RPMI8226 (cell line): ENCODE measurements at places on chromosomes 11 and 22.

DNA sequence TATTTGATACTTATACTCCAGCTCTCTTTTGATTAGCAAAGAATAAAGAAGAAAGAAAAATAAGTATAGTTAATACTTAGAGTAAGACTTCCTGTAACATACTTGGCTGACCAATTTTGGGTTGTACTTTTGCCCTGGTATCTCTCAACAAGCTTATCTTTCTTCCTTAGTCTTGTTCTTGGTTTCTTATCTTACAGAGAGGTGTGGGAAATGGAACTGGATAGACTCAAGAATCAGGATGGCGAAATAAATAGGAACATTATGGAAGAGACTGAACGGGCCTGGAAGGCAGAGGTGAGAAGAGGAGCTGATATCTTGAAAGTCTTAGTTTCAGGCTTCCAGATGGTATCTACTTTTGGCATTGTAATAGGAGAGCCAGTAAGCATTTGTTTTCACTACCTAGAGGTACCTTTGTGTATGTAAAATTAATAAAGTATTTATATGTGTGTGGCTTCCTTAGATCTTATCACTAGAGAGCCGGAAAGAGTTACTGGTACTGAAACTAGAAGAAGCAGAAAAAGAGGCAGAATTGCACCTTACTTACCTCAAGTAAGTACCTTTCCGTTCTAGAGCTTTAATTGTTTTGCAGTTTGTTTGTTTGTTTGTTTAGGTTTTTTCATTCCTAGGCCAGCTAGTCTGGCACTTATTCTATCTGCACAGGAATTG lies 11.3 kb upstream of the BACE1-AS start:
- DNase-seq: no peak

GRCh38 chr11:75767228-75767572 lies 1.4 kb upstream of the DGAT2 start:
- DNase-seq: no peak

DNA sequence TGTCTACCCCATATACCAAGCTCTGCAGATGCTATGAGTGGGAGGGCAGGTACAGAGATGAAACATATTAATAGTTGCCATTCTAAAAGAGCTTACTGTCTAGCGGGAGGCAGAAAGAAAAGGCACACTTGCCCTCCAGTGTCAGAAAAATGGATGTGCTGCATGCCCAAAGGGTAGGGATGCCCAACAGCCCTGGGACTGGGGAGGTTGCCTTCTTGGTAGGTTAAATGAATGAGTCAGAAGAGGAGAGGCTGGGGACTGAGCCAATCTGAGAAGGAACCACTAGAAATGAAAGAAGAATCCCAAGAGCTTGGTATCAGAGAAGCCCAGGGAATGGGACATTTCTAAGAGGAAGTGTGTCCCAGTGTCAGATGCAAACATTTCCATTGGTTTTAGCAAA lies 1.2 kb downstream of the BIRC3 start:
- peak; percentile 30 for DNase-seq

DNA sequence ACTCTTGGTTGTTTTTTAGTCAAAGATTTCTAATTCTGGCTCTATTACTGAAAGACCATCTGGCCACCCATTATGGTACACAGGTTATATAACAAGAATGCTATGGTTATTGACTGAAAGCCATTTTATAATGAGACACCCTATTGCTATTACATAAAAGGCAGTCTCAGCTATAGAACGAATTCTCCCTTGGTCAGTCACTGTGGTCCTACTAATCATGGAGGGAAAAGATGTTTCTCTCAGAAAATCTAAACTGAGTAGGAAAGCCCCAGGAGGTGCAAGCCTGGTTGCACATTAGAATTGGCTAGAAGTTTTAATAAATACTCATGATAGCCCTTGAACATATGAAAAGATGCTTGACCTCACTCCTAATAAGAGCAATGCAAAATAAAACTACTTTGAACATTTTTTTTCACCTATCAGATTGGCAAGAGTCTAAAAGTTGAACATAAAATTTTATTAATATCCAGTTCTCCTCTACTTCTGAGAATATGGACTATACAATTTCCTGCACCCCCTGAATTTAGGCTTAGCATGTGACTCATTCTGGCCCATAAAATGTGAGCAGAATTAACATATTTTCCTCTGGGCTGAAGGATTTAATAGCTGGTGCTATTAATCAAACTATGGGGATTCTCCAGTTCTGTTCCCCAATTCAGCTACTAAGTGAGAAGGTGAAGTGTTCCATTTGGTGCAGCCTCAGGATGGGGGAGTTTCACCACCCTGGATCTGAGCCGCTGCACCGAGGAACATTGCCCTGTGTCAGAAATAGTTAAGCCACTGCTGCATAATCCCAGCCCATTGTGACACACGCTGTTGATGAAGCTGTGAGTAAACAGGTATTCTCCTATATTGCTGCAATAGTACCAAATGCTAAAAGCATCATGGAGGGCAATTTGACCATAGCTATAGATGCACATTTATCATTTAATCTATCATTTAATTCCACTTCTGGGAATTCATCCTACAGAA lies 11.5 kb upstream of the CRKL start:
- DNase-seq: no peak

- DNase-seq: peak; percentile 24
Measured at GRCh38 chr11:130037058-130037457, 32.6 kb upstream of the APLP2 start.

DNA sequence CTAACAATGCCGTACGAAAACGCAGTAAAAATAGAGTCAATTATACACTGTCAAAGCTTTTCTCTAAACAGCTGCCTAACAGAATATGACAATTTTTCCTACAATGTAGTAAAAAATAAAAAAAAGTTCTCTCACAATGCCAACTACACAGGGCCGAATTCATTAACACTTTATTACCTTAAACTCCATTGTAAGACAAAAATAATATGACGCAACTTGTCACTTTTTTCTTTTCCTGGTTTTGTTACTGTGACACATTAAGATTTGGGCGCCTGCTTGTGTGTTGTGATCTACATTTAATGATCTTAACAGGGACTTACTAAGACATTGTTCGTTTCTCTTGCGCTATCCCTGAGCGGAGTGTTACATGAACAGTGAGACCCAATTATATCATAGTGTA lies 204.1 kb downstream of the INSC start:
- no peak for DNase-seq

GRCh38 chr11:30801357-30801756 lies 215.2 kb upstream of the MPPED2 start:
- no peak for DNase-seq

DNA sequence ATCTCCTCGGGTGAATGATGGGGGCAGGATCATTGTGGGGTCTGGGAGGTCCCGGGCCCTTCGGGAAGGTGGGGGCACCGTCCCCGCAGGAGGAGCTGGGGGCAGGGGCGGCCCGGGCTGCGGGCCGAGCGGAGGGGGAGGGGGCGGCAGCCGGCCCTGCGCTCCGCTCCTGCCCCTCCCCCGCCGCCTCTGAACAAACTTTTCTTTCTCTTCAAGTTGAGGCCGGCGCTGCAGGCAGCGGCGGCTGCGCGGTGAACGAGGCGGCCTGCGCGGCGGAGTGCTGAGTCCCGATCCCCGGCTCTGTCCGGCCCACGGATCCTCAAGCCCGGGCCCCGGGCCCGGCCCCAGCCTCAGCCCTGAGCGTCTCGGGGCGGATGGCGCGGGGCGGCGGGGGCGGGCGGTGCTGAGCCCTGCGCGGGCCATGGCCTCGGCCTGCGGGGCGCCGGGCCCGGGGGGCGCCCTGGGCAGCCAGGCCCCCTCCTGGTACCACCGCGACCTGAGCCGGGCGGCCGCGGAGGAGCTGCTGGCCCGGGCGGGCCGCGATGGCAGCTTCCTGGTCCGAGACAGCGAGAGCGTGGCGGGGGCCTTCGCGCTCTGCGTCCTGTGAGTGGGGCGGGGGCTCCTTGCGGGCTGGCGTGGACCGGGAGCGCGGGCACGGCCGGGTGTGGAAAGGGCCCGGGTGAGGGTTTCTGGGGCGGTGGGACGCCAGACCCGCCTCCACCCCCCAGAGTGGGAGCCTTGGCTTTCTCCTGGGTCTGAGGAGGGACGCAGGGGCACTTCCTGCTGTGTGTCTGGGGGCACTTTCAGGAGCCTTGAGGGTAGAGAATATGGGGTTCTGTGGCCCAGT lies at the start of gene INPPL1:
Gene INPPL1, plus strand, starts transcription at position 204 of the 847 bp plus-strand sequence. Its CDS starts 218 bp downstream, at position 422.
- peak; percentile 62 for DNase-seq
